NCI-H1105 (cell line): ENCODE measurements at places on chromosomes 13 and 19.

DNA sequence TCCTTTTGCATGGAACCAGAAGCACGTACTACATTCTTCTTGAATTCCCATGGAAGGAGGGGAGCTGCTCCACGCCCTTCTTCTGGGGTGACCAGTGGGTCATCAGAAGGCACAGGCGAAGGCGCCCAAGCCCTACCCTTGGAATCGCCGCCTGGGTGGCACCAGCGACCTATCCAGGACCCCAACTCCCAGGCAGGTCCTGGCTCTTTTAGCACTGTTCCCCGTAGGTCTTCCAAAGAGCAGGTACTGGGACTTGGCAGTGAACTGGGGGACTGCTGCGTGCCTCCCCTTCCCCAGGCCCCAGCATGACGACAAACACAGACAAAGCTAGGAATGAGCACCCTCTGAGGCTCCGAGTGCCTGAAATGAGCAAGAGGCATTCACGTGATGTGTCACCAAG is 45.0 kb downstream of the CEBPG start:
- no peak for DNase-seq

GRCh38 chr13:42275098-42275471 is 3.1 kb downstream of the AKAP11 start:
- no peak for DNase-seq

GRCh38 chr19:55208880-55209692 is at the start of gene PTPRH:
Gene PTPRH, minus strand, starts transcription at chr19:55209501. Its CDS starts 68 bp downstream, at chr19:55209433.
- DNase-seq, result no peak

DNA sequence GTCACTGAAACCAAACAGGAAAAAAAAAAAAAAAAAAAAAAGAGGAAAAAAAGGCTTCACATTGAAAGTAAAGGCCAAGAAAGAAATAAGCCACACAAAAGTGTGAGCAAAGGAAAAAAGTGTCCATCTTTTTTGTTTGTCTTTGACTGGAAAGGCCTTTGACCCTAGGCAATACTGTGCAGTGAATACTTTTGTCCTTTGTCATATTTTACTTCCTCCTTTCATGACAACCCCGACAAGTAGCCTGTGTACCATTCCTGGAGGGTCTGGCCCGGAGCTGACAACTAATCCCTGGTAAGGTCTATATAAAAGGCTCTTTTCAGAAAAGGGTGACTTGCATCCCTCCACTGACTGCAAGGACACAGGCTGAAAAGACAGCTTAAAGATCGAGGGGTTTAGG is 12.9 kb upstream of the MICU2 start:
- DNase-seq, result no peak

- no peak for DNase-seq
Observed at GRCh38 chr19:51375504-51376221, 3.2 kb upstream of the NKG7 start.

DNA sequence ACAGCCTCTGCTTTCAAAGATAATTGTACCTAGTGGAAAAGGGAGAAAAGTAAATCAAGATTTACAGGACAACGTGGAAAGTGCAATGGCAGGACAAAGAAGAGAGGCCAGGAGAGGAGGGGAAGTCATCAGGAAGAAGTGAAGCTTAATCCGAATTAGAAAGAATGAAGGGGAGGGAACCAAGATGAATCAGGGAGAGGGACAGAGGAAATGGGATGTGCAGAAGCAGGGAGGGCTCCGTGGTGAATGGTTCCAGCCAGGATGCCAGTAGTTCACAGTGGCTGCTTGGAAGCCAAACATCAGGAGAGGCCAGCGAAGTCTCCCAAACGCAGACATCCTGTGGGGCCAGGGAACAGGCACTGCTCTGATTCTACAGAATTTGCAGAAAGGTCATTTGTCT is 144.4 kb downstream of the LIG4 start:
- no peak for DNase-seq

DNA sequence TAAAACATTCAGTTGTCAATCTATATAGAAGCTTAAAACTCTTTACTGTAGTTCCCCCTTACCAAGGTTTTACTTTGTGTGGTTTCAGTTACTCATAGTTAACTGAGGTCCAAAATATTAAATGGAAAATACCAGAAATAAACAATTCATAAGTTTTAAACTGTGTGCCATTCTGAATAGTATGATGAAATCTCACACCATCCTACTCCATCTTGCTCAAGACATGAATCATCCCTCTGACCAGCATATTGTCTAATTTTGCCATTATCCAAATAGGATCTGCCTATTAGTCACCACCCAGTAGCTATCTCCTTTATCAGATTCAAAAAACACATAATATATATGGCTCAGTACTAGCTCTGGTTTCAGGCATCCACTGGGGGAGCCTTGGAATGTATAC is 22.4 kb downstream of the ZNF571 start:
- no peak for DNase-seq

DNA sequence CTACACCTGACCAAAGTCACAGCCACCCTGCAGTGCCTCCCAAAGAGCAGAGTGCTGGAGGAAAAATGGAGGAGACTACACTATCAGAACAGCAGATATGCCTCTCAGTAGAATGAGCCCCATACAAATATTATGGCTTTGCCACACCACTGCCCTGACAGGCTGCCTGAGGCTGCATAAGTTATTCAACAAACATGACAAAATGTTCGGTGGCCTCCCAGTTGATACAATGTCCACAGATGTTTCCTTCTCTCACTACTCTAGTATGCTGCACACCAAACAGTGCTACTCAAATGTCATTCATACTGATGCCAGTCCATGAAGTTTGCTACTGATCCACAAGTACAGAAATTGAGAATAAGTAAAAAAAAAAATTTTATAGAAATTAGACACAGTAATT is 41.0 kb downstream of the N4BP2L2 start:
- no peak for DNase-seq

- no peak for DNase-seq
Observed at GRCh38 chr13:36973621-36974295, 25.4 kb downstream of the ALG5 start.

- no peak for DNase-seq
Observed at GRCh38 chr13:23642110-23642509, 71.9 kb downstream of the TNFRSF19 start.

DNA sequence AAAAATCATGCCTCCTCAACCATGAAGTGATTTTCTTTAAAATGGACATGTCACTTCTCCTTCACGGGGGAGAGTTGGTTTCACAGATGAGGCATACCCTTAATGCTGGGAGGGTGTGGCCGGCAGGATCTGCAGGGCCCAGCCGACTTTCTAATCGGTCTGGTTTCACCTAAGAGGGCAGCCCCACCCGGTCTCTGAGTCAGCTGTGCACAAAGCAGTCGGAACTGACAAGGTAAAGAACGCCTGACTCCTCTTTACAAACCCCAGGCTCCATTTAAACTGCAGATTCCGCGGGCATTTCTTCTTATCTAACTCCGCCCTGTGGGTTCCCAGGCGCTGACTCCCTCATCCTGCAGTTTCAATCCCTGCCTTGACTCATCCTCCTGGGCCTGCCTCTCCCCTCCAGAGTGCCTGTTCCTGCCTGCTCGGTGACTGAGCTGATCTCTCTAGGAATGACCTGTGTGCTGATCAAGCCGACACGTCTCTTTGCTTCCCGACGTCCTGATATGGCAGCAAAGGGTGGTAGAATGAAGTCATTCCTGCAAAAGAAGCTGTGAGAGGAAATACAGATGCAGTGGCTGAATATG is 63.4 kb downstream of the EFNB2 start:
- DNase-seq, result no peak

GRCh38 chr13:95267662-95268342 is 33.4 kb downstream of the ABCC4 start:
- DNase-seq, result no peak

- no peak for DNase-seq
Observed at GRCh38 chr19:50649433-50650391, at the start of gene C19orf81. Gene C19orf81, plus strand, starts transcription at chr19:50649445. Its CDS starts 0 bp downstream, at chr19:50649445.

GRCh38 chr13:23618341-23618740 is 48.1 kb downstream of the TNFRSF19 start:
- DNase-seq, result no peak

- peak; percentile 23 for DNase-seq
Observed at GRCh38 chr19:48152551-48152950, 17.6 kb downstream of the LIG1 start.

GRCh38 chr13:110499621-110500281 is 61.8 kb downstream of the RAB20 start:
- peak; percentile 89 for DNase-seq

DNA sequence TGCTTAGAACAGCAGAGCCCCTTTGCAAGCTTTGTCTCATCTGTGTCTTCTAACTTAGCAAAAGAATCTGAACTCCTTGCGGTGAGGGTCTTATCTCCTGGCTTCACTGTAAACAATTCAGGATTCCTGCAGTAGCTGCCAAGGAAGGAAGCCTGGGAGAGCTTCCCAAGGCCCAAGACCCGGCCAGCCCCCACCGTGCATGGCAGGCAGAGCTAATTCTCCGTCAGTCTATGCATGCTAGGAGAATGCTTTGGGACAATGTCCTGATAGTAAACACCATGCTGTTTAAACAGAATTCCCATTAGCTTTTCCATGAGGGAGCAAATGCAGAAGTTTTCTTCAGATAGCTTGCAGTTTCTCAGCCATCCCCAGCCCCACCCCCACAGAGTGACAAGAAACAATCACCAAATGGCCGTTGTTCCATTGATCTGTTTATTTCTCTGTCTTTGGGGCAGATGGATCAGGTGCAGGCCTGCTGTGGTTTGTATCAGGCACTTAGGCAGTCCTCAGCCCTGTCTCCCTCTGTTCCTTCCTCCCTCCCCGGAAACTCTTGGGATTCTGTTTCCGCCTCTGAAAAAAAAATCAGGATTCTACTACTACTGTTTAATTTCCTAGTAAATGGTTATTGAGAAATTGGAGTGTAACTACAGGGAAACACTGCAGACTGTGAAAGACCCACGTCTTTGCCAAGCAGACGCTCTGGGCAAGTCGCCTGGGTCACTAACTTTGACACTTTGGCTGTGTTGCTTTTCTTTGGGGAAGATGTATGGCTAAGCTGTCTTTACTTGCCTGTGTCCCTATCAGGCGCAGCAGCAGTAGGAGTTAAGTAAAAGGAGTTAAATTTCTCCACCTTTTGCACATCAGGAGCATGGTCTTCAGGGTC is 40.7 kb upstream of the SPATA13 start:
- no peak for DNase-seq

DNA sequence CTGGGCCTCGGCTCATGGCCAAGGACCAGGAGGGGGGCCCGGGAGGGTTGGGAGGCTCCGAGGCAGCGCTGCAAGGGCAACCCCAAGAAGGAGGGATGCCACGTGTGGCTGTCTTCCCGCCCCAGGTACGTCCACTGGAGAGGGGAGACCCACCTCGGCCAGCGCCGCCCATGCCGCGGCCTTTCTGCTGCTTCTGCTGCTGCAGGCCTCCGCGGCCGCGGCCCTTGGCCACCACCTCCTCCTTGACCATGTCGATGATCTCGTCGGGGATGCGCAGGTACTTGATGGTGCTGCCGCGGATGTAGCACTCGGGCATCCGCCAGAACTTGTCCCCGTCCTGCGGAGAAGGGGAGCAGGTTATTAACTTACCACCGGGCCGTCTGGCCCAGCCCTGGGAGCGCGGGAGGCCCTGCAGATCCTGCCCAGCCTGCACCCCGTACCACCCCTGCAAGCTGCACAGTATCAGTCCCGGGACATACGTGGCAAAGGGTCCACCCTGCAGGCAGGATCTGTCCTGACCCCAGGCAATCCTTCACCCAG is 13.3 kb downstream of the LSM4 start:
- no peak for DNase-seq

DNA sequence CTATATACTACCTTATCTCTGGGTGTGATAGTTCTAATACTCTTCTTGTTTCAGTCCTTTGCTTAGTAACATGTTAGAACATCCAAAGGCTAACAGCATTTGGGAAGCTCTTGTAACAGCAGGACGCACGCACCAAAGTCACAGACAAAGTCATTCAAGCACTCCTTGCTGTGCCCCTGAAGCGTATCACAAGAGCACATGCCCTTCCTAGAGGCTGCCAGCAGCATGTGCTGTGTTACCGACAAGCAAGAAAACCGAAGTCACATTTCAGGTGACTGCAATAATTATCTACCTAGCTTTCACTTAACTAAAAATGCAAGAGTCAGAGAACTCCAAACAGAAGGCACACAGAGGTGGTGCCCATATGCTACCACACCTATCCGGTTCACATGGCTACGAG is 194.1 kb downstream of the KLF12 start:
- DNase-seq, result no peak

DNA sequence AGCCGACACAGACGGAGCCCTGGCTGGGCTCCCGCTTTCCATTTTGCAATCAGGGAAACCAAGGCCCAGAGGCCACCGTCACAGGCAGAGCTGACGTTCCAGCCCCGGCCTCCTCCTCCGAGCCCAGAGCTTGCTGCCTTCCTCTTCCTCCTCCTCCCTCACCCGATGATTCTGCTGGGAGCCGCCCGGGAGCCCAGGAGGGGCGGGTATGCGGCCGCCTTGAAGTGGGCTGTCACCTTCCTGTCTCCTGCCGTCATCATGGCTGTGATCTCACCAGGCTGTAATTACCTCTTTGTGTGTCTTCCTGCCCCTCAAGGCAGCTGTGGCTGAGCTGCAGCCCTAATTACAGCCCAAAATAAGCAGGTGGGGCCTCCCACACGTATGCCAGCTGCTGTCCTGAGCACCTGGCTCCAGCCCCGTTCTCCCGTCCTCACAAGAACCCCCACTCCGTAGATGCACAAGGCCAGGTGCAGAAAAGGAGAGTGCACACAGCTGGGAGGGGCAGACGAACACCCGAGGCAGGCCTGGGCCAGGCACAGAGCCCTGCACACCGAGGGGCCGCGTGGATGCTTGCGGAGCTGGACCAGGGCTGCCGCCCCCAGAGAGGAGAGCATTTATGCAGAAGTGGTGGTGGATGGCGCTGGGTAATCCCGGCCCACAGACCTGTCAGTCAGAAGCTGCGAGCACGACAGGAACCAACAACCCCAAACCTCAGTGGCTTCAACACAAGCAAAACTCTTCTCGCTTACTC is 4.0 kb downstream of the TPGS1 start:
- DNase-seq, result peak; percentile 98

DNA sequence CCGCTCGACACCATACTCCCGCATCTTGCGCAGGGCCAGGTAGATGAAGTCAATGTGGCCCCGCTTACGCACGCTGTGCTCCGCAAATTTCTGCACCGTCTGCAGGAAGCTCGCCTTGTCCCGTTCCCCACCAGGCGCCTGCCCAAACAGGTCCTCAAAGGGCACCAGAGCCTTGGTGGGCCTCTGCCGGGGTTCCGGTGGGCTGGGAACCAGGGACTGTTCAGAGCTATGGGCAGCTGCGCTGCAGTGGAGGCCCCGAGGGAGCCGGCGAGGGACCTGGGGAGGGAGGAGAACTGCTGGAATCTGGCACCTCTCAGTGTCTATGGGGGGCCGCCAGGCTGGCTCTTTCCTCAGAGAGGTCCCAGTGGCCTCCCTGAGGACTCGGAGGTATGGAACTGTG is 8.3 kb upstream of the ZNF653 start:
- DNase-seq, result no peak

- no peak for DNase-seq
Observed at GRCh38 chr13:44565881-44566280, 10.2 kb downstream of the TSC22D1 start.

- DNase-seq, result no peak
Observed at GRCh38 chr19:7368456-7368855, 19.7 kb downstream of the ARHGEF18 start.

DNA sequence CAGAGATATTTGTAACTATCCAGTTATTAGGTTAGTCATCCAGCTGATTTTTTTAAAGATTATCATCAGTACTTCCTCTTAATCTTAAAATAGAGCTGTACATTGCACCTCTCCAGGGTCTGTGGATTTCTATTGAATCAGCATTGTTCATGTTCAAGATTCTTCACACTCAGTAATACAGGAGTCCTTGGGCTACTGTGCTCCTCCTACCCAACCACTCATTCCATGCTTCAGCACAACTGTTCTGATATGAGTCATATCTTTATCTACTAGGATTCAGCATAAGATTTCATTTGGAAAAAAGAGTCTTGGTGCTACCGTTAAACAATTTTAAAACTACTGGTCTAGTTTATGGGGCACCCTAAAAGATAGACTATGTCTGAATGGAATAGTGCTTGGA is 357.8 kb downstream of the DCT start:
- DNase-seq, result no peak
